EL (cell line): ENCODE measurements at places on chromosomes 7 and 10.

DNA sequence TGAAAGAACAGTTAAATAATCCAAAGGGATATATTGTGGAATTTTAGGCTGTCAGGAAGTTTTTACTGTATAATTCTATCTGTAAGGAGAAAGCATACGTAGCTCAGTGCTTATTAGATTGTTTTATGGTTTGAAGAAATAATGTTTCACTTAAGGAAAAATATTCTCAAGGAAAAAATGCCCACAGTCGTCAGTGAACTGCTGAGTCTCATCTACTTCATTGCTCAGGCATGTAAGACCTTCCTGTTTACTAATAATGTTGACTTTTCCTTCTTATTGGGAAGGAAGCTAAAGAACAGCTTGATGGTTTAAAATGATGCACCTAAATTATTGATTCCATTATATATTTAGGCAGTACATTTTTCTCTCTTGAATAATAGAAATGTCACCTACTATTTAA is 304.2 kb downstream of the SDK1 start:
- DNase-seq = no peak

- DNase-seq = peak; percentile 52
These were observed 1.1 kb downstream of the EFCAB10 start for GRCh38 chr7:105580022-105580740.

DNA sequence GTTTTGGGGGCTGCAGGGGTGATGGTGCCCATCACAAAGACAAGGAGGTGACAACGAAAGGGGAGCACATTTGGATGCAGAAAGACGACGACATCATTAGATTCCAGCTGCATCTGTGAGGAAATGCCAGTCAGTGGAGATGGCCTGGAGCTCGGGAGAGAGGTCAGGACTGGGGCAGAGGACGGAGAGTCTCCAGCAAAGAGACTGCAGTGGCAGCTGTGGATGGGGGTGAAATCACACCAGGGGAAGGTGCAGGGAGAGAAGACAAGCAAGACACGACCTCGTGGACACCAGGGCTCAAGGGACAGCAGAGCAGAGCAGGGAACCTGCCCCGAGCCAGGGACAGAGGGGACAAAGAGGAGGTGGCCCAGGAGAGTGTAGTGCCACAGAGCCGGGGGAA is 203.4 kb downstream of the PRPF18 start:
- peak; percentile 20 for DNase-seq

GRCh38 chr7:151482883-151483710 is 36.6 kb downstream of the RHEB start:
- DNase-seq = no peak

GRCh38 chr7:29926216-29926615 is 63.4 kb downstream of the SCRN1 start:
- DNase-seq = no peak

GRCh38 chr7:127912901-127913300 is 118.3 kb downstream of the LRRC4 start:
- DNase-seq = no peak

DNA sequence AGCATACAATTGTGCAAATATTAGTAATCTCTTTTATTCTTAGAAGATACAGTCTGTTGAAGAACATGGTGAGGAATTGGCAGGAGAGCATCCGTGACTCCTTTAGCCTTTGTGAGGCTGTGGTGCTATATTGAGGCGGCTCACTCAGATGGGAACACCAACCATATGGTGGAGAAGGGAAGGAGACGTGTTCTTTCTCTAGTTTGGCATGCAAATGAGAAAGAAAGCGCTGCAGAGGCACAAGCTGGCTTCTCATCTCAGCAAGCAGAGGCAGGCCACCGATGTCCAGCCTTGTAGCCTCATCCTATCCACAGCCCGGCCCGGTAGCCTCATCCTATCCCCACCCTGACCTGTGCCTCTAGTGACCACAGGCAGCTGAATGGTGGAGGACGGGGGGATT is 288.3 kb downstream of the CAMK1D start:
- no peak for DNase-seq

DNA sequence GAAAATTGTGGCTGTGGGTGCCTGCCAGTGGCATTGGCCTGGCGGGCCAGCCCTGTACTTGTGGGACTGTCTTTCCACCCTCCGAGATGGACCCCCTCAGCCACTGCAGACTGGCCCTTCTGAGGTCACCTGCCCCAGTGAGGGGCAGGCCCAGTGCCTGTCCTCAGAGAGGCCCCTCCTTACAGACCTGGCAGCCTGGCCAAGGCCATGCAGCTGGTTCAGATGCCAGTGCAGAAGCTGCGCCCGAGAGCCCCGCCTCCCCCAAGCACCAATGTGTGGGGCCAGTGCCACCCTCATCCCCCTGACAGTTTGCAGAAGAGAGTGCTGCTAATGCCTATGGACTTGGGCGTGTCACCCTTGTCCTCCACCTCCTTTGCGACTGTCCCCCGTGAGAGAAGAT is 10.0 kb downstream of the ZNF316 start:
- DNase-seq = no peak

DNA sequence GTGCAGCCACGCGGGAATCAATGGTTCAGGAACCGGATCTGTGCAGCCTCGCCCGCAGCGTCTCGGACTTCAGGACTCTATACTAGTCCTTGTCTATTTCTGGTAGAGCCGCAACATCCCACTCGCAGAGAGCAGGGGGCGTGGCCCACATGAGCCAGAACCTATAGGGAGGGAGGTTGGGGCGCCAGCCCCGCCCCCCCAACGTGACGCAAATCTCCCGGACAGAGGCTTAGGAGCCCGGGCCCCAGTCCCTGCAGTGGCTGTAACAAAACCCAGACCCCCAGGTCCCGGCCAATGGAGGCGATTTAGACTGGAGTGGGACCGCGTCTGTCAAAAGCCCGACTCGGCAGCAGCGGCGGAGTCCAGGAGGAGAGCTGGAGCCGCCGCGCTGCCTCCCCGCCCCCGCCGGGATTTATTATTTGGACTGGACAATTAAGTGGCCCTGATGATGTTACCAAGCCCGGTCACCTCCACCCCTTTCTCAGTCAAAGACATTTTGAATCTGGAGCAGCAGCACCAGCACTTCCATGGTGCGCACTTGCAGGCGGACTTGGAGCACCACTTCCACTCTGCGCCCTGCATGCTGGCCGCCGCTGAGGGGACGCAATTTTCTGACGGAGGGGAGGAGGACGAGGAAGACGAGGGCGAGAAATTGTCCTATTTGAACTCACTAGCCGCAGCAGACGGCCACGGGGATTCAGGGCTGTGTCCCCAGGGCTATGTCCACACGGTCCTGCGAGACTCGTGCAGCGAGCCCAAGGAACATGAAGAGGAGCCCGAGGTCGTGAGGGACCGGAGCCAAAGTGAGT is at the start of gene NKX2-3:
Gene NKX2-3, plus strand, starts transcription at position 256 of the 809 bp plus-strand sequence. Its CDS starts 190 bp downstream, at position 446.
- DNase-seq = peak; percentile 77

- DNase-seq = no peak
These were observed 33.2 kb downstream of the FRMPD2 start for GRCh38 chr10:48241332-48241731.

DNA sequence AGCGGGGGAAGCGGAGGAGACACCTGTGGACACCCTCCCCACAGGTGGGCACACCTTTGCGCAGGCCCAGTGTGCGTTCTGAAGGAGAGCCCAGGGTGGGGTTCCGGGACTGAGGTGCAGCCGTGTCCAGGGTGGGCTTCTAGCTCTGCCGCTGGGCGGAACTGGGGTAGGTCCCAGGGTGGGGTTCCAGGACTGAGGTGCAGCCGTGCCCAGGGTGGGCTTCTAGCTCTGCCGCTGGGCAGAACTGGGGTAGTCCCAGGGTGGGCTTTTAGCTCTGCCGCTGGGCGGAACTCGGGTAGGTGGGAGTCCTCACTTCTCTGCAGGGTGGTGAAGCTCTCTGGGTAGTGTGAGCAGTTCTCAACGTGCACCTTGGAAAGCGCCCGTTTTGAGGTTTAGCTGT is 78.7 kb downstream of the DNAJB6 start:
- DNase-seq = no peak

GRCh38 chr10:110530131-110530831 is 32.6 kb downstream of the DUSP5 start:
- peak; percentile 82 for DNase-seq

GRCh38 chr7:86963599-86964230 is 95.7 kb downstream of the ELAPOR2 start:
- DNase-seq = no peak

- no peak for DNase-seq
These were observed 21.8 kb downstream of the VIM start for GRCh38 chr10:17249820-17250219.

DNA sequence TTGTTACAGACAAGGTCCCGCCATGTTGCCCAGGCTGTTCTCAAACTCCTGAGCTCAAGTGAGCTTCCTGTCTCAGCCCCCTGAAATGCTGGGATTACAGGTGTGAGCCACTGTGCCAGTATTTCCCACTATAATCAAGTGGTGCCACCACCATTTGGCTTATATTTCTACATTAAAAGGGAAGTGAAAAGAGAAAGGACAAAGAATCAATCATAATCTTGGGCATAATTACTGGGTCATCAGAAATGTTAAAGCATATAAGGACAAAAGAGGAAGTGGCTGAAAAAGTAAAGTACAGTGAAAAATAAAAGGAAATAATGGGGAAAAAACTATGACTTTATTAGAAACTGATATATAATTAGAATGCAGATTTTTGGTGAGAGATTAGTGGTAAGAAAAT is 25.7 kb upstream of the ENTPD1 start:
- no peak for DNase-seq

DNA sequence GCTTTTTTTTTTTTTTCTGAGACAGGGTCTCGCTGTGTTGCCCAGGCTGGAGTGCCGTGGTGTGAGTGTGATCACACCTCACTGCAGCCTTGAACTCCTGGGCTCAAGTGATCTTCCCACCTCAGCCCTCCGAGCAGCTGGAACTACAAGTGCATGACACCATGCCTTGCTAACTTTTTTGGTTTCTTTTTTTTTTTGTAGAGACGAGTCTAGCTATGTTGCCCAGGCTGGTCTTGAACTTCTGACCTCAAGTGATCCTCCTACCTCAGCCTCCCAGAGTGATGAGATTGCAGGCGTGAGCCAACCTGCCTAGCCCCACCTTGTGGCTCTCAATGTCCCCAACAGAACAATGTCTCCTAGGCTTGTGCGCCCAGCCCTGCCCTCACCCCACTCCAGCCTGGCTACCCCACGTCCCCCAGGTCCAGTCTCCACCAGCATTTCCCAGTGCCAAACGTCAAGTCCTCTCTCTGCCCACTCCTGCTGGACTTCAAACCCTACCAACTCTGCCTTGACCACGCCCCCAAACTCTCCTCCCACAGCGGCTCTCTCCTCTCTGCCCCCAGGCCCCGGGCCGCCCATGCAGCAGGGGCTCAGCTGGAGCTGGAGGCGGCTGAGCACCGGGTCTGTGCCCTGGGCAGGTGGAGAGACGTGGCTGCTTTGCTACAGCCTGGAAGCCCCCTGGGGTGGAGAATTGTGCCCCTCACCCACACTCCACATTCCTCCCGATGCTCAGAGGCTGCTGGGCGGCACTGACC is 18.9 kb downstream of the BHLHA15 start:
- DNase-seq = no peak

DNA sequence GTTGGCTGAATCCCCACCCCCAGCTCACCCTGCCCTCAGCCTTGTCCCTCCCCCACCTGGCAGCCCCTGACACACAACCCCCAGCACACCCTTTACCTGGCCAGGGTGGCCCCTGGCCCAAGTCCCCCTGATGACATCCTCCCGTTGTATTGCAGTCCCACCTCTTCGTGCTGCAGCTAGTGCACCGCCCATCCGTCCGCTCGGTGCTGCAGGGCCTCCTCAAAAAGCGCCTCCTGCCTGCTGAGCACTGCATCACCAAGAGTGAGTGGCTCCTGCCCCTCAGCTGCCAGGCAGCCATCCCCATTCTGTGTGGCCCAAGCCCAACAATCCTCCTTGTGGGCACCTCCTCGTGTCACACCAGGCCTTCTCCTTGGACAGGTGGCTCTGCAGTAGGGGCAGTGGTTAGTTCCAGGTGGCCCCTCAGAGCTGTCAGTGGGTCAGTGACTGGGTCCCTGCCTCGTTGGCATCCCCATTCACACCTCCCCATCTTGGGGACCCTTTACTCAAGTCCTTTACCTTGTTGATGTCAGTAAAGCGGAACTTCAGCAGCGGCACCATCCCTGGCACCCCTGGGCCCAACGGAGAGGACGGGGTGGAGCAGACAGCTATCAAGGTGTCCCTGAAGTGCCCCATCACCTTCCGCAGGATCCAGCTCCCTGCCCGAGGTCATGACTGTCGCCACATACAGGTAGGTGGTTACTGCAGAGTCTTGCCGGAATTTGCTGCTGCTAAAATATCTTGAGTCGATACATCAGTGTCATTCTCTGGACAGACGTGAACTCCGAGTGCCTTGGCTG is 14.3 kb downstream of the ZMIZ2 start:
- DNase-seq = no peak

DNA sequence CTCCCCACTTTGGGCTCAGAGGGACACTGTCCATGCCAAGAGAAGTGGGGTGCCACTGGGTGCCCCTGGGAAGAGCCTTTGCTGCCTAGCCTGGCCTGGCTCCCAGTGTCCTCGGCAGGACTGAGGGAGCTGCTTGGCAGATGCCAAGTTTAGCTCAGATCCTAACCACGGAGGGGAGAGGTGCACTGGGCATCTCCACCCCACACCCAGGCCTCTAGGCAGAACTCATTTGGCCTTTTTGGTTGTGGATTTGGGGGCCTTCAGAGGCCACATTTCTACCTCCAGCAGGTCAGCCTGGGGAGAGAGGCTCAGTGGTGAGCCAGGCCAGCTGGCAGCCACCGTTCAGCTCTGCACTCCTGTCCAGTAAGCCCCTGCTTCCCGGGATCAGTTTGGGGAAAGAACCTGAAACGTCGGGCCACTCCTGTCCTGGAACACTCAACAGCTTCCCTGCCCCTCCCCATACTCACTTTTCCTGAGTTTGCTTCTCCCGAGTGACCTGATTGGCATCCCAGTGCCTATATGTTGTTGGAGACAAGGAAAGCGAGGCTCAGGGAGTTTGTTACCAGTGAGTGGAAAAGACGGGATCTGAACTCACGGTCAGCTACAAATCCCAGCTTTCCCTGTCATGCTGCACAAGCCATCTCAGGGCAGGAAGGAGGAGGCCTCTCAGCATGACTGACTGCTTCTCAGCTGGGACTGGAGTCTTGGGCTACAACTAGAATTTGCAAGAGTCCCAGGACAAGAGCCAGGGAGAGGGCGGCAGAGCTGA is 11.2 kb upstream of the CXCL12 start:
- no peak for DNase-seq

GRCh38 chr7:144827621-144828020 is 8.2 kb downstream of the TPK1 start:
- DNase-seq = peak; percentile 45

GRCh38 chr7:158821171-158822031 is 7.9 kb downstream of the ESYT2 start:
- peak; percentile 68 for DNase-seq

GRCh38 chr10:99234041-99234790 is 1.4 kb downstream of the HPSE2 start:
- DNase-seq = peak; percentile 55

DNA sequence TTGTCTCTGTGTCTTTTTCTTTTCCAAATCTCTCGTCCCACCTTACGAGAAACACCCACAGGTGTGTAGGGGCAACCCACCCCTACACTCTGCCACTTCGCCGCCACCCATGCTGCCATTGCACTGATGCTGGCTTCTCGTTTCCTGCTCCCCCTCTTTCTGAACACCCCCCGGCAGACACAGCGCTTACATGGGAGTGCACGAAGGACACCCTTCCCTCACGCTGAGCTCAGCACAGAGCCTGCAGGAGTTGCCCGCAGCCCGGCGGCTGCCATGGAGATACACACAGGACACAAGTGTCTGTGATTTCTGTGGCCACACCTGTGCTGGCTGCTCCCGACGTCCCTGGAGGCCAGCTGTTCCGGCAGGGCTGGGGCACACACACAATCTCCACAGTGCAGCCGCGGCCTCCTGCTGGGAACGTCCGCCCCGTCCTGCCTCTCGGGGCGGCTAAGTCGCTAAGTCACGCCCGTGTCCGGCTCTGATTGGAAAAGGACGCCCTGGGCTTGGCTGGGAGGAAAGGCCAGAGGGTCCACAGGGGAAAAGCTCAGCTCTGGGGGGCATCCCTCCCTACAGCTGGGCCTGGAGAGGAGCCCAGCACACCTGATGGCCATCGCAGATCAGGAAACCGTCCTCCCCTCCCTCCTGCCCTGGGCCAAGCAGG is 349.8 kb downstream of the PTPRN2 start:
- no peak for DNase-seq
